Dermis blood vessel endothelial cell (primary cell): ENCODE measurements at places on chromosomes 13 and 19. TPM values are rescaled to one million over a fixed set of nuclear protein-coding genes. Genes with fewer than 3 reads are reported as not detected.

Gene ACP4
- total RNA-seq: not detected in 2 replicates

Gene PLA2G4C
- 28.4 and 104 TPM in 2 replicates for total RNA-seq

Gene TUBB4A
- total RNA-seq: not detected in 2 replicates

- no peak for DNase-seq
Observed at GRCh38 chr13:19791953-19792537, 9.3 kb upstream of the PSPC1 start.

- peak; percentile 27 for DNase-seq
Observed at GRCh38 chr13:32629866-32630265, 43.6 kb downstream of the PDS5B start.

DNA sequence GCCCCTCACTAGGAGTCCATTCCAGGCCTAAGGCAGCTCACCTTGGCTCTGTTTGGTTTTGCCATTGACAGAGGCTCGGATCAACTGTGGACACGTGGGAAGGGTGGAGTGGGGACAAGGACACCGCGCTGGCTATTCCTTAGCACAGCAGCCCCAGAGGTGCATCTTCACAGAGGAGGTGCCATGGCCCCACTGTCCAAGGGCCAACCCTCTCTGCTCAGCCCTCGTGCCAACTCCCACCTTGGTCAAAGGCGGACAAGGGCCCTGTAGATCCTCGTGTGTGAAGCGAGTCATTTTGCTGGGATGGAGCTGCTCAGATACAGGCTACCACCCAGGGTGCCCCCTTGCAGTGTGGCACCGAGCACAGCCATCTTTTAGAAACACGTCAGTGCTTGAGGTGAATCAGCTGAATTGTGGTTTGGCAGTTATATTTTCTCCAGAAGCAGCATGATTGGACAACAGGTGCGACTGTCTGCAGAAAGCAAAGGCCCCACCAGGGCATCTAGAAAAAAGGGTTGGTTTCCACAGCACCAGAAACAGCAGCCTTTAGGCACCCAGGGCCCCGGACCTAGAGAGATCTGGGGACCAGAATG is 192.1 kb upstream of the GPR12 start:
- DNase-seq: no peak

DNA sequence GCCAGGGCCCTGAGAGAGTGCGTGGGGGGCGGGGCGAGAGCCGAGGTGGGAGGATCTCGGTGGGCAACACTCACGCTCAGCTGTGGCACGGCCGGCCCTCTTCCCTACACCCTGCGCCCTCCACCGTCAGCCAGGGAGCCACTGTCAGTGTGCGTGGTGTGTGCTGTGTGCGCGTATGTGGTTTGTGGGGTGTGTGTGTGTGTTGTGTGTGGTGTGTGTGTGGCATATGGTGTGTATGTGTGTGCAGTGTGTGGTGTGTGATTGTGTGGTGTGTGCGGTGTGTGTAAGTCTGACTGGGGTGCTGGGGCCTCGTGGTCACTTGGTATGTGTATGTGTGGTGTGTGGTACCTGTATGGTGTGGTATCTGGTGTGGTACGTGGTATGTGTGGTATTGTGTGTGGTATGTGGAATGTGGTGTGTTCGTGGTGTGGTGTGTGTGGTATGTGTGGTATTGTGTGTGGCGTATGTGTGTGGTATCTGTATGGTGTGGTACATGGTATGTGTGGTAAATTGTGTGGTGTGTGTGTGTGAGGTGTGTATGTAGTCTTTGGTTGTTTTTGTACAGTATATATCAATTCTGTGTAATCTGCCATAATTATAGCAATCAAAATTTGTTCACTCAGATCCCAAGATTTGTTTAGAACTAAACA is 5.1 kb downstream of the GRK1 start:
- no peak for DNase-seq

DNA sequence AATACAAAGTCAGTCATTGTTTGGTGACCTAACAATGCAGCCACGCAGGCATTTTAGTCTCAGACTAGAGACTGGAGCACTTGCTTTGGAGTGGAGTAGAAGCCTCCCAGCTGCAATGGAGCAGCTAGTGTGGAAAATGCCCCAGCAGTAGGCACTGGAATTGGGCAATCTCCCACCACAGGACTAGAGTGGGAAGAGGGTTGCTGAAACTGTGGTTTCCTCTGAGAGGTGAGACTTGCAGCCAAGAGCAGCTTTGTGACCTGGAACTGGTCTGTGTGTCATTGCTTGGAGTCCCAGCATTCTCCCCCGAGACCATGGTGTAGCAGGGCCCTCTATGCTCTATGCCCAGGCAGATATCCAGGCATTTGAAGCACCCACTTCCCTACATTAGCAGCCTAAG is 556.3 kb downstream of the UQCRFS1 start:
- DNase-seq: no peak

DNA sequence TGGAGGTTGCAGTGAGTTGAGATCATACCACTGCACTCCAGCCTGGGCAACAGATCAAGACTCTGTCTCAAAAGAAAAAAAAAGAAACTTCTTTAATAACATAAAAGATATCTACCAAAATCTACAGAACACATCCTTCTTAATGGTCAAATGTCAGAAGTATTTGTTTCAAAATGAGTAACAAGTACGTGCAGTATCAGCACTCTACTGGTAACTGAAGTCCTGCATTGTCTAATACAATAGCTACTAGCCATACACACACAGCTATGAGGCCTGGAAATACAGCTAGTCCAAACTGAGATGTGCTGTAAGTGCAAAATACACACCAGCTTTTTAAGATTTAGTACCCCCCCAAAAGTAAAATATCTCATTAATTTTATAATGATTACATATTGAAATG is 88.1 kb downstream of the TSC22D1 start:
- no peak for DNase-seq

- DNase-seq: no peak
Observed at GRCh38 chr13:111467111-111467890, 146.9 kb downstream of the TEX29 start.

- no peak for DNase-seq
Observed at GRCh38 chr13:53010374-53011105, 18.1 kb upstream of the OLFM4 start.
